ENCODE measurements at places on chromosomes 1 and 21.

GRCh38 chr1:36843027-36843426, 191.3 kb downstream of the GRIK3 start:
- no peak for DNase-seq

DNA sequence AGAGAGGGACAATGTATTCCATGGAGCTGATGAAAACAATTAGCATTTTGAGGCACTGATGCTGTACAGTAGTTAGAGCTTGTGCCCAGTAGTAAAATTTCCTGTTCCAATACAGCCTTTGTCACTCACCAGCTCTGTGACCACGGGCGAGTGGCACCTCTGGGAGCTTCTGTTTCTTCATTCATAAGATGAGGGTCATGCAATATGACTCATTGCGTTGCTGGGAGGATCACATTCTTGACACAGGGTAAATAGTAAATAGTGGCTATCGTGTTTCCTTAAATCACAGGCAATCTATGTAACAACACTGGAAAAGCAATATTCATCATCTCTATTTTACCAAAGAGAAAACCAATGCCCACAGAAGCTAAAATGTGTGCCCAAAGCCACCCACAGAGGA, 4.5 kb upstream of the LRRC52 start:
- DNase-seq, result no peak

- no peak for DNase-seq
These were observed 18.9 kb downstream of the NENF start for GRCh38 chr1:212451416-212452322.

GRCh38 chr1:147516157-147516917, 25.0 kb upstream of the BCL9 start:
- no peak for DNase-seq

DNA sequence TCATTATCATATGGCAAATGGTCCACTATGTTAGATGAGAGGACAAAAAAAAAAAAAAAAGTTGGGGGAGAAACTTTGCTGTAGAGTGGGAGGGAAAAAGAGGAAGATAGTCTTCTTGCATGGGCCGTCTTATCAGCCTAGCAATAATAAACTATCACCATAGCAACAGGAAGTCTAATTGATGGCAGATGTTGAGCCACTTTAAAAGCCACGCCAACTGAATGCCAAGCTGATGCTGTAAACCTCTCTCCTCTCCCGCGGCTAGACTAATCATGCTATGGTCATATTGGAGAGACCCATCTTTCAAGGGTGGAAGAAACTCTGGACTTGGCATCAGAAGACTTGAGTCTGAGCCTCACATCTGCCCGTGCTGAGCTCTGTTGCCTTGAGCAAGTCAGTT, 122.2 kb upstream of the HOOK1 start:
- no peak for DNase-seq

- no peak for DNase-seq
These were observed 73.4 kb upstream of the SERTAD4 start for GRCh38 chr1:210159211-210159610.

GRCh38 chr1:156571919-156572662, at the start of gene IQGAP3:
TSS of gene IQGAP3 (minus strand) at chr1:156572565. CDS start at chr1:156572529, 36 bp downstream.
- DNase-seq, result peak; percentile 80

GRCh38 chr1:247884797-247885413, 10.5 kb upstream of the OR2W3 start:
- no peak for DNase-seq

GRCh38 chr1:36390411-36390810, 4.7 kb upstream of the STK40 start:
- DNase-seq, result no peak

GRCh38 chr1:245158913-245159312, 4.1 kb downstream of the KIF26B start:
- DNase-seq, result no peak

DNA sequence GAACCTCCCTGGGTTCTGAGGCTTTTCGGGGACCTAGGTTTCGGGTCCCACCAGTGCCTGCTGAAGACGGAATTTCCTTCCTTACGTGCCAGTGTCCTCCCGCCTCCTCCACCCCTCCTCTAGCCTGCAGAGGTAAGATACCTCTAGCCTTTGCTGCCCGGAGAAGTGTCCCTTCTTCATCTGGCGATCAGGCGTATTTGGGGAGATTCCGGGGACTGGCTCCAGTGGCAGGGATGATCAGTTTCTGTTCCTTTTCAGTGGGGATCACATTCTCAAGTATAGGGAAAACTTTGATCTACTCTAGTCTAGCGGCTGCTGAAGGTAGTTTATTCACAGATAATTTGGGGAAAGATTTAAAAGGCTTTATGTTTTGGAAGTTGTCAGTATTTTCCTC, 674 bp downstream of the CEP350 start:
- no peak for DNase-seq

GRCh38 chr1:180540697-180541594, 17.8 kb upstream of the OVAAL start:
- DNase-seq, result no peak

- peak; percentile 55 for DNase-seq
These were observed 164.4 kb upstream of the PALMD start for GRCh38 chr1:99481391-99481996.

DNA sequence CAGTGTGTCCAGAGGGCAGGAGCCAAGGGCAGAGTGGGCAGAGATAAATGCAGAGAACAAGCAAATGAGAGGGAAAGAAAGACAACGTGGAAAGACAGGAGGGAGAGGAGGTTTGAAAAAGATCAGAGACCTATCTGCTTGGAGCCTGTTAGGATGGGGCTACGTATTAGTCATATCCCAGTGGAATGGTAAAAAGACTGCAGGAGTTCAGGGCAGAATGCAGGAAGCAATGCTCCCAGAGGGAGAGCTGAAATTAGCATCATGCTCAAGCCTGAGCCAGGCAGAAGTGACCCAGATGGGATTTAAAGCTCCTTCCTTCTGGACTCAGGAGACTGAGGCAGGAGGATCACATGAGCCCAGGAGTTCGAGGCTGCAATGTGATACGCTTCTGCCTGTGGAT, 261.3 kb upstream of the CHRM3 start:
- no peak for DNase-seq
